ENCODE measurements at places on chromosomes 2 and 18. TPM values are rescaled to one million over a fixed set of nuclear protein-coding genes. Genes with fewer than 3 reads are reported as not detected.

DNA sequence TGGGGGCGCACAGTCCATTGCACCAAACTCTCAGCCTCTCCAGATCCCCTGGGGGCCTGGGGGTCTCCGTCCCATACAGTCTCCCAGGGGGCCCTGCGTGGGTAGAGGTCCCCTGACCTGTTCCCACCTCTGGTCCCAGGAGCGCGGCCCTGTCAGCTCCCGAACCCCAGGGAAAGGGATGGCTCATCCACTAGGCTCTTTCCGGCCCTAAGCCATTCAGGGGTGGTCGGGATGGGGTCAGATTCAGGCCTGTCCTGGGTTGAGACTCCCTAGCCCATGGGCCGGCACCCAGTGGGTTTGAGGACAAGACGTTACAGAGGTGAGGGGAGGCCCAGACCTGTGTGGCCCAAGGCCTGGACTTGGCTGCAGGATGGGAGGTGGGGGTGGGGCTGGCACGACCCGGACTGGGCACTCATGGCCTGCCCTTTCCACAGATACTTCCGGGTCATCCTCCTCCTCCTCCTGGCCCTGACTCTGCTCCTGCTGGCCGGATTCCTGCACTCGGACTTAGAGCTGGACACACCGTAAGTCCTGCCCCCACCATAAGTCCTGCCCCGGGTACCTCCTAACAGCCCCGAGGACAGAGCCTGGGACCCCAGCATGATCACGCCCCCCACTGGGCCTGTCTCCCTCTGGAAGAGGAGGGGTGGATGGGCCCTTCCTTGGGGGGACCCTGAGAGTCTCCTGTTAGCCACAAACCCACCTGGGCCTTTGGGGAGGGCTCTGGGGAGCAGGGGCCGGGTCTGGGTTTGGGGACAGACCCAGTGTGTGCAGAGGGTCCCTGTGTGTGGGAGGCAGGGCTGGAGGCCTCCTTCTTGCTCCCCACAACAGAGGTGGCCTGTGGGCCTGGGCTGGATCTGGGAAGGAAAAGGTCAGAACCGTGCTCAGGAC is 10.1 kb upstream of the NEU4 start:
- no peak for DNase-seq

- DNase-seq = no peak
Measured at GRCh38 chr2:214781226-214781625, 28.3 kb downstream of the BARD1 start.

DNA sequence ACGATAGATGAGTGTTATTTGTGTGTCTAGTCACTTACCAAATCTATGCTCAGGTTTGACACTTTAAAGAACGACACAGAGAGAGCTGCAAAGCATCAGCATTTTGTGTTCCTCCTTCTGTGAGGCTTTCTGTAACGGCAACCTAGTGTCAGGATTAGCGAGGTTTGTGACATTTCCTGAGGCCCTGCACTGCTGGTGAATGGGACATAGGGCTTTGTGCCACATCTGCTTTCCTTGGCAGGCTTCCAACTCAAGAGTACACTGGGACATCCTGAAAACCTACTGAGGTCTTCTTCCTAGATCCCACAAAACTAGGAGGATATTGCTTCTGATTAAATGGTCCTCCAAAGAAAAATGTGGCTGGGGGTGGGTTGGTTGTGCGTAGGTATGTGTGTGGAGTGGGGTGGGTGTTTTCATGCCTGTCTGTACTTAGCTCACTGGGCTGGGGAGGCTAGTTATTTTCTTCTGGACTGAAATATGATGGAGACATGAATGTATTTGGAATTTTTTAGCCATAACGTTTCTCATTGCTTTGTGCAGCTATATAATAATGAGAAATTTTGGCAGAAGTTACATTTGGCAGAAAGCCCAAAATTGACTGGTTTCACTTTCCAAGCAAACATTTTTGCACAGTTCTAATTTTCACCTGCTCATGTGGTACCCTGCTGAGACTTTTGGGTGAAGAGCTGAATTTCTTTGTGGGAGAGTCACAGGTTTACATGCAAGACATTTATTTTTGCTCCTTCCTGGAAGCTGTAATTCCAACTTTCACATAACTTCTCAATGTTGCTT is 308.4 kb downstream of the XIRP2 start:
- DNase-seq = peak; percentile 8

GRCh38 chr2:95041060-95041823 is 15.7 kb downstream of the MAL start:
- no peak for DNase-seq

Gene SLC5A7
- not detected for polyA plus RNA-seq

DNA sequence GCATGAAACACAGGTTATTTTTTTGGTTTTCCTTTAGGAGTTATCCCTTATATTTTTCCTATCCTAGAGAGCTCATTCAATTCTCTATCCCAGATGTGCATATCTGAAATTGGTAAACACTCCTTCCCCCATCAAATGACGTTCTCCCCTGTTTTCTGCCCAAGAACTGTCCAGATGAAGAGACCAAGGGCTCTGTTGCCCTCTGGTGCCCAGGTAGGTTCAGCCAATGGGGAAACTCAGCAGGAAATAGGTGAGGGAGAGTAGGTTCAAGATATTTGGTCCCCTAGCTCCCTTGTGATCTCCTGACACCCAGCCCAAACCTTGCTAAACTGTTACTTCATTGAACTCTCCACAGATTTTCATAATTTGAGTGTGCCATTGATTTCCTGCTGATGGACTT is 14.1 kb upstream of the INO80C start:
- DNase-seq = no peak

Gene GCA
- polyA plus RNA-seq = 441 TPM

Gene GCKR
- not detected for polyA plus RNA-seq

- DNase-seq = no peak
Measured at GRCh38 chr2:8309131-8309530, 372.7 kb upstream of the ID2 start.

- DNase-seq = peak; percentile 91
Measured at GRCh38 chr18:45974088-45974536, 7.0 kb upstream of the EPG5 start.

Gene FN1
- polyA plus RNA-seq = 0.32 TPM

DNA sequence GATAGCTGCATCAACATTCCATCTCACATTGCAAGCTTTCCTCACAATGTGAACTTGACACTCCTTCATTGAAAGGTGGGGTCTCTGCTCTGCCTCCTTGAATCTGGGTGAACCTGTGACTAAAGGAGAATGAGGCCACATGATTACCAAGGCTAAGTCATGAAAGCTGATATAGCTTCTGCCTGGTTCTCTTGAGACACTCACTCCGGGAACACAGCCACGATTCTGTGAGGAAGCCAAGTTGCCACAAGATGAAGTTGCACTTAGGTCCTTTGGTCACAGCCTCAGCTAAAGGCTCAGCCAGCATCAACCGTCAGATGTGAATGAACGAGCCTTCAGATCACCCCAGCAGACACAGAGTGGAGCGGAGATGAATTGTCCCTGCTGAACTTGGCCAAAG is 94.7 kb upstream of the FAM136A start:
- no peak for DNase-seq

Gene SIX2
- polyA plus RNA-seq = not detected

Gene NDC80
- not detected for polyA plus RNA-seq

GRCh38 chr2:215870088-215870490 is 143.3 kb downstream of the MREG start:
- no peak for DNase-seq

- no peak for DNase-seq
Measured at GRCh38 chr2:210337159-210337558, 22.2 kb upstream of the MYL1 start.

Gene CFAP53
- not detected for polyA plus RNA-seq

- DNase-seq = no peak
Measured at GRCh38 chr2:75055820-75056675, 97.6 kb downstream of the POLE4 start.

Gene GALNT5
- polyA plus RNA-seq = not detected

GRCh38 chr2:63719052-63719451 is 122.6 kb upstream of the UGP2 start:
- DNase-seq = no peak

Gene DTNA
- 0.76 TPM for polyA plus RNA-seq

Gene TUBB8B
- not detected for polyA plus RNA-seq

DNA sequence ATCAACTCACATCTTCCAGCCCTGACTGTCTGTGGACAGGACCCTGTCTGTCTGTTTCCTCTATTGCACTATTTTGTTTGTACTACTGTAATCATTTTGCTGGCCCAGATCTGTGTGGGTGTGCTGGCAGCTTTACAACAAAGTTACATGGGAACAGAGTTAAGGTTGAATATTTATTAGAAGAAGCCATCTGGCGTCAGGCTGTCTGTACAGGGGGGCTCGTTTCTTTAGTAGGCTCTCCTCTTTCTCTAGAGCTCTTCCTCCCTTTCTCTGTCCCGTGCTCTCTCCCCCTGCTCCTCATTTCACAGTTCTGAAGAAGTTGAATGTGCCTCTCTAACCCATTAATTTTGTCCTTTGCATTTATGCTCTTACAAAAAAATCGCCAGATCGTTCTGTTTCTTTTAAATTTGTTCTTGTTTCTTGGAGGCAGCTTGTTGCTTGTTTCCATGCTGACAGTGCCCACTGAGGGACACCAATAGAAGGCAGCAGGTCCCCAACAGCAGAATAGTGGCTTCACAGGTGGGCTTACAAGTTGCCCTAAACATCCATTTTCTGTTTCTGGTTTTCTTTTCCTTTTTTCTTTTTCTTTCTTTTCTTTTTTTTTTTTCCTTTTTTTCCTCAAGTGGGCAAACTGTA is 315.2 kb upstream of the ZEB2 start:
- no peak for DNase-seq

Gene PROKR1
- polyA plus RNA-seq = not detected

Gene WDR54
- 11.7 TPM for polyA plus RNA-seq

GRCh38 chr2:75604484-75604883 is 42.1 kb upstream of the MRPL19 start:
- DNase-seq = no peak

DNA sequence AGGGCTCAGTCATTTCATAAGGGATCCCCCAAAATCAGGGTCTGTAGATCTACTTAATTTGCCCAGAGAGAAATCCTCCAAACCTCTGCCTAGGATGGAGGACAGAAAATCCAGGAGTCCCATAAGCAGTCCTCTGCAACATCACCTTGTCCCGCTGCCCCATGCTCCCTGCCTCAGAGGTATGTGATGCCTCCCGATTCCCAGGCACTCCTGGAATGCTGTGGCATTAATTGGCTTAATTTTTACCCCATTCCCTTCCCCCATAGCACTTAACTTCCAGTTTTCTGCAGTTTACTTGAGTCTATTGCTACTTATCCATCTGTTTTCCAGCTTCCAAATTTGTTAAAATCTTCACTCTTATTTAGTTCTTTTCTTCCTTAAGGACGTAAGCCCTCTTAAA is 91.6 kb upstream of the TSPYL6 start:
- DNase-seq = no peak

Gene PPM1G
- 31.9 TPM for polyA plus RNA-seq

GRCh38 chr18:57040175-57040574 is 106.7 kb upstream of the BOD1L2 start:
- no peak for DNase-seq

GRCh38 chr2:128901572-128902391 is 583.1 kb upstream of the HS6ST1 start:
- DNase-seq = no peak

GRCh38 chr18:78699499-78699898 is 280.1 kb upstream of the SALL3 start:
- no peak for DNase-seq

Gene GPAT2
- 0.44 TPM for polyA plus RNA-seq

DNA sequence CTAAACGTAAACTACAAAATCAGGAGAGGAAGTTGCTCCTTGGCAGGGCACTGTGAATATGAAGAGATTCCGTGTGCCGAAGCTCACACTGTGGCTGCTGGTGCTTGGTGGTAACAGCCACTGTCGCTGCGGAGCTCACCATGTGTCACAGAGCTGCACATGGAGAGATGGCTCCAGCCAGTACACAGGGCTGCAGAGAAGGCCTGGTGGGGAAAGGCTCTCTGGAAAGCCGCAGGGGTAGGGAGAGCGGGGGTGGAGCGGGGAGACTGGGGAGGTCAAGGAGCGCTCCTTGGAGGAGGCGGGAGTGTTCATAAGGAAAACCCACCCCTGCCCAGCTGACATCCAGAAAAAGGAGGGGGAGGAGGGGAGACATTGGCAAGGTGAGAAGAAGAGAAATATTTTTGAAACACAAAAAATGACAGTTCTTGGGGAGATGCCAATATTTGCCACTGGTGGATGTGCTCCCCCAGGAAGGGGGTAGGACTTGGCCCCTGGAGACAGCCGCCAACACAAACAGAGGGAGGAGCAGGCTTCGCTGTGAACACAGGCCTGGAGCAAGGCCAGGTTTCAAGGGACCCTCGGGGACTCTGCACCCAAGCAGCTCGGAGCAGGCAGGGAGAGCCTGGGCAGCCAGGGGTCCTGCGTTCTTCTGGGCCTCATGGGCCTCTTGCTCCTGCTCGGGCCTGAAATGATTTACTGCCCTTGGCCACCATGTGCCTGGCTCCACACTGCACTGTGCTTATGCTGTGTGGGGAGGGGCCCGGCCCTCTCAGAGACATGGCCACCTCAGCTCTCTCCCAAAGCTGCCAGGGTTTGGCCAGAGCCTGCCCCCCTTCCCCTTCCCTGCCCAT is 102.6 kb upstream of the GLI2 start:
- DNase-seq = no peak

DNA sequence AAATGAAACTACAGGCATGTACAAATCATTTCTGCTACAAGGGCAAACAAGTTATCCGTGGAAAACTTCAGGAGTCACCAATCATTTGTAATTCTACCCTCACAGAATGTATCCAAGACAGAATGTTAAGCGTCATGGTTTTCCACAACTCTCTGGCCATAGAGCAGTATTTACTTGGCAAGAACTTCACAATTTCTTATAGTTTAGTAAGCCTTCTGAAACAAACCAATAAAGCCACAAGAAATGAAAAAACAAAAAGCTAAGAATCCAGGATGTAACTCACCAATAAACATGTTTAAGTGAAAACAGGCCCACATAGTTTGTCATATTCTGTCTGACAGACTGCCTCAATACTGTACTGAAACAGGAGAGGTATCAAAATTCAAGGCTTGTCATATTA is 70.3 kb downstream of the LNPK start:
- no peak for DNase-seq

Gene CHAC2
- 0.40 TPM for polyA plus RNA-seq

Gene CERKL
- 0.08 TPM for polyA plus RNA-seq

DNA sequence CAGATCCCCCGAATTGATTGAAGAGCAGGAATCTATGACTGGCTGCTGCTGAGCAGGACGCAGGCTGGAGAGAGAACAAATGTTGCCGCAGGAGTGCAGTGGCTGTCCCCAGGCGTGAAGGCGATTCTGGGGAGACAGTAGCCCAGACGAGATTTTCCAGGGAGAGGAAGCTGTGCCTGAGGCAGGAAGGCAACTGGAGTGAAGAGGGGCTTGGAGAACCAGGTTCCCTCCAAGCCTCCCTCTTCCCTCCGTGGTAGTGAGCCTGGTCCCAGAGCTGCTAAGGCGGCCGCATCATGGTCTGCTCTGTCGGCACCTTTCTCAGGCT is 1.3 kb upstream of the NPPC start:
- DNase-seq = no peak

Gene PLGLB2
- polyA plus RNA-seq = not detected

Gene PLB1
- polyA plus RNA-seq = 35.8 TPM

DNA sequence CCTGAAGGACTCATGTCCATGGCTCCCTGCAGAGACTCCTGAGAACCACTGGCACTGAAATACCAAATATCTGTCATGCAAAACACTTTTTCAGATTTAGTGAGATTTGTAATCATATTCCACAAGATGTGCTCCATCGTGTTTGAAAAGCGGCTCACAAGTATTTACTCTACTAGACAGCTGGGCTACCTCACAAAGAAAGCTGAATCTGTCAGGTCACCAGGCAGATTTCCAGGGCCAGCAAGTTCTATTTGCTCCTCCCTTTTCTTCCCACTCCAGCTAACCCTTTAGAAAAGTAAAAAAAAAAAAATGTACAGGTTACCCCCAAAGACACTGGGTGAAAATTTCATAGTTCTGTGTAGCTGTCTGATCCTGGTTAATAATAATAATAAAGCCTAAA is 22.9 kb downstream of the WIPF1 start:
- no peak for DNase-seq

GRCh38 chr2:149223472-149224095 is 106.8 kb upstream of the LYPD6 start:
- no peak for DNase-seq
